ENCODE measurements at places on chromosomes 3 and 15. TPM values are rescaled to one million over a fixed set of nuclear protein-coding genes. Genes with fewer than 3 reads are reported as not detected.

GRCh38 chr15:67409175-67409574 lies 111.8 kb upstream of the C15orf61 start:
- DNase-seq: no peak

The GHRL gene
- 0.19 TPM for total RNA-seq

The RTP1 gene
- not detected for total RNA-seq

The TYRO3 gene
- 3.1 TPM for total RNA-seq

GRCh38 chr3:69442771-69443311 lies 57.0 kb upstream of the FRMD4B start:
- peak; percentile 47 for DNase-seq

The B2M gene
- total RNA-seq: 5,181 TPM

The PATL2 gene
- 11.2 TPM for total RNA-seq

- peak; percentile 43 for DNase-seq
Observed at GRCh38 chr15:52224211-52224610, 33.0 kb upstream of the GNB5 start.

- DNase-seq: no peak
Observed at GRCh38 chr3:71288269-71288930, 295.1 kb downstream of the FOXP1 start.

The MB21D2 gene
- total RNA-seq: 2.5 TPM

GRCh38 chr15:34606545-34606944 lies 23.1 kb upstream of the GOLGA8B start:
- DNase-seq: no peak

DNA sequence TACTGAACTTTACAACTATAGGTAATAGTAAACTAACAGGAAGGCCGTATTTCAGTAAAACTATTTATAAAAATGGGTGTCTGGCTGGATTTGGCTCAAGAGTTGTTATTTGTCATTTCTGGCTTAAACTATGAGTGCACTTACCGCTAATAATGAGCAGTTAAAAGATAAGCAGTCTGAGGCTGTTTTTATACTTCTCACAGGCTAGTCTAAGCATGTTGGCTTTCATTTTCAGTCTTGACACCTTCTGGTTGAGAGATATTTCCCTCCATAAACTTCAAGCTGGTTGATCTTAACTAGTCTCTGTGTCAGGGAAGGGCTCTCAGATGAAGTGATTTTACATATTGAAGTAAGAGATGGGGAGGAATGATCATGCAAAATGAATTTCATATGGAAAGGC lies 96.1 kb downstream of the RSRC1 start:
- DNase-seq: no peak

GRCh38 chr3:190620886-190621608 lies 107.2 kb downstream of the IL1RAP start:
- DNase-seq: no peak

DNA sequence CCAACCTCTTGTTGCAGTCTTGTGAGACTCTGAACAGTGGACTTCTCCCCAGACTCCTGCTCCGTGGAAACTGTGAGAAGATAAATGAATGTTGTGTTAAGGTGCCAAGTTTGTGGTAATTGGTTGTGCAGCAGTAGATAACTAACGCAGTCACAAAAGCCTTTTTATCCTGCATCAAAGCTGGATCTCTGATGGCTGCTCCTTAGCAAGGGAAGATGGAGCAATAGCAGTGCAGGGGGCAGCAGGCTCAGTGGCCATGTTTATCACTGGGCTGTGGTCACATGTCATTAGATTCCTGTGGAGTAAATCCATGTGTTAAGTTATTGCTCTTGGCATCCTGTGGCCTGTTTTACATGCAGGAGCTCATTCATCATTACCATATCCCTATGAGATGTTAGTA lies 13.5 kb downstream of the CMTM7 start:
- DNase-seq: no peak

DNA sequence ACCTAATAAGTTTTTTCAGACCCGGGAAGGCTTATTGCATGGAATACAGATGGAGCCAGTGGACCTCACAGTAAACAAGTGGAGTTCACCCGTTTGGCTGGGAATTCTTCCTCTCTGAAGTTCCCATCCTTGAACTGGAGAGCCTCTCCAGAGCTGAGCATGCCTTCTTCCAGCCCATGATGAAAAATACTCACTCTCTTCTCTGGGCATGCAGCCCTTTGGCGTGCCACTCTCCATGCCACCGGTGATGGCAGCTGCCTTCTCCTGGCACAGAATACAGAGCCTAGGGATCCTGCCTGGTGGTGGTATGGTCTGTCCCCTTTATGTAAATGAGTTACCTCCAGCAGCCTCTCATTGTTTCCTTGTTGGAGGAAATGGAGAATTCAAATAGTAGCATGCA lies 150.8 kb downstream of the LEKR1 start:
- no peak for DNase-seq

The MEX3B gene
- total RNA-seq: 1.3 TPM

GRCh38 chr3:46860017-46860809 lies 3.0 kb downstream of the MYL3 start:
- peak; percentile 55 for DNase-seq

The MYLK gene
- 0.07 TPM for total RNA-seq

GRCh38 chr15:74904190-74904805 lies 2.4 kb downstream of the FAM219B start:
- DNase-seq: no peak

The ZNF502 gene
- 1.8 TPM for total RNA-seq

The MAGEL2 gene
- not detected for total RNA-seq

- no peak for DNase-seq
Observed at GRCh38 chr15:35289024-35289617, 204.0 kb upstream of the NANOGP8 start.

DNA sequence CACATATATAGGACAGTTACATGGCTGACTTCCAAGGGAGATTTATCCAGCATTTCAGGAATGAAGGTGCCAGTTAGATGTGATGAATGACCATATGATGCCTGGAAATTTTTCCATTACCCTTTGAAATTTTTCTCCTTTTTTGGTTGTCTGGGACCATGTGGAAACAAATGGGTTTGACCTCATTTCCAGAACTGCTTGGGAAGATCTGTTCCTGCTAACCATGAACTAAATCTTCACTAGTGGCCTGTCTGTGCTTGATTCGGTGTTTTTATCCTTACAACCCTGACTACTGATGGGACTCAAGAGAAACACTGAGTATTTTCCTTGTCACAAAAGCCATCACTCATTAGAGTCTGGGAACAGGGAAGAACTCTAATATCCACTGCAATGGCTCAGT lies 409.4 kb downstream of the PDCD6IP start:
- DNase-seq: no peak

GRCh38 chr15:55707518-55707917 lies 35.4 kb downstream of the PRTG start:
- DNase-seq: no peak

- DNase-seq: peak; percentile 100
Observed at GRCh38 chr3:133573054-133573628, 345 bp upstream of the CDV3 start.

The PPP1R14D gene
- not detected for total RNA-seq

The UROC1 gene
- total RNA-seq: not detected

The KY gene
- total RNA-seq: not detected

The ABI3BP gene
- total RNA-seq: not detected

DNA sequence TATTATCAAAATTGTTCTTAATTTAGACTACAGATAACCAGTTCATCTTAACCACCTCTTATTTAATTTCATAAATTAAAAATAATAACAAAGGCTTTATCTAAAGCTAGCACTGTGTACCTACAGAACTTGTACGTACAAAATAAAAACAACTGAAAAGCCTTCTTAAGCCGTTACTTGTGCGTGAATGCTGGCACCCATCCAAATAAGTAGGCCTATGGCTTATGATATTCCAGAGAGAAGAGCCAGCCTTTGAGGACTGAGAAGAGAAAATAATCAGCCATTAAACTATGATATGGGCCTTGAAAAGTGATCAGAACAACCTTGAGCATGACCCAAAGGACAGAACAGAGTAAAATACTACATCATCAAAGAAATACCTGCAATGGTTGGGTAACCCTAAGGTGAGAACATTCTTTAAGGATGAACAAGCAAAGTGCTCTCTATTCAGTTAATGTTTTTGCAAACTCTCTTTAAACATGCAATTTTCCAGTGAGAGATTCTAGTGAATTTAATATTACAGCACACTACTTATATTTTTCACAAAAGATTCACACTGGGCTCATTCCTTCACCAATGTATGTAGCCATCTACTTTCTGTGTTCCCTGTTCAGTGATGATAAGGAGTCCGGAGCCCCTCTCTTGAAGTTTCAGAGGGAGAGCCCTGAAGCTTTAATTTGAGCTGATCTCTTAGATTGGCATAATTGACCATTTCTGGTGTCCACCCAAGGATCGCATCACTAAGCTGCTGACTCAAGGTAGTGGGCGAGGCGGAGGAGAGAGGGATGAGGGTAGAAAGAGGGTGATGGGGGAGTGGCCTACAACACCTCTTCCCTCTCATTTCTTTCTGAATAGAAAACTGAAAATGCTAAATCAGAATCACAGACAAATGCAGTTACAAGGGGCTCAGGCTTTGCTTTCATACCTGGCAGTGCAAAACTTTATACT lies 7.7 kb upstream of the ACTC1 start:
- no peak for DNase-seq

GRCh38 chr3:26799679-26800317 lies 177.2 kb downstream of the LRRC3B start:
- DNase-seq: no peak

GRCh38 chr3:132870541-132870940 lies 148.3 kb upstream of the NPHP3 start:
- no peak for DNase-seq

GRCh38 chr3:71129611-71130431 lies 453.7 kb downstream of the FOXP1 start:
- peak; percentile 49 for DNase-seq

The GPR15 gene
- total RNA-seq: 1.1 TPM

The CEP19 gene
- 4.7 TPM for total RNA-seq

The GOLGA6B gene
- not detected for total RNA-seq

- no peak for DNase-seq
Observed at GRCh38 chr15:55766676-55767075, 23.7 kb upstream of the PRTG start.

- no peak for DNase-seq
Observed at GRCh38 chr15:69668039-69668705, 215.6 kb downstream of the RPLP1 start.

The GOLGA6D gene
- total RNA-seq: not detected

The GMPS gene
- 154 TPM for total RNA-seq

DNA sequence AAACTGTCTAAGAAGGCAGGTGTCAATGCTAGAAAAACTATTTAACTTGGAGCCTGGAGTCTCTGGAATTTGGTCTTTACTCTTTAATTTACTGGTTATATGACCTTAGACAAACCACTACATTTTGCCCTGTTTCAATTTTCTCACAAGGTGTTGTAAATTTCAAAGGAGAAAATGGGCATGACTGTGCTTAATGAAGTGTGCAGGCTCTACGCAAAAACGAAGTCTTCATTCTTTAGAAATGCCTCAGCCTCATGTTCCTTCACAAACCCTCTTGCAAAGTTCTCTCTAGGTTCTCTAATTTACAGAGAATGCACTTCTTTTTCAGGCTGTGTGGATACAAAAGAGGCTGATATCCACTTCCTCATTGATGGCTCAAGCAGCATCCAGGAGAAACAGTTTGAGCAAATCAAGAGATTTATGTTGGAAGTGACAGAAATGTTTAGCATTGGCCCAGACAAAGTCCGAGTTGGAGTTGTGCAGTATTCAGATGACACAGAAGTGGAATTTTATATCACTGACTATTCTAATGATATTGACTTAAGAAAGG lies 39.1 kb downstream of the COL6A5 start:
- DNase-seq: no peak

GRCh38 chr15:39388118-39388517 lies 192.8 kb upstream of the THBS1 start:
- no peak for DNase-seq

DNA sequence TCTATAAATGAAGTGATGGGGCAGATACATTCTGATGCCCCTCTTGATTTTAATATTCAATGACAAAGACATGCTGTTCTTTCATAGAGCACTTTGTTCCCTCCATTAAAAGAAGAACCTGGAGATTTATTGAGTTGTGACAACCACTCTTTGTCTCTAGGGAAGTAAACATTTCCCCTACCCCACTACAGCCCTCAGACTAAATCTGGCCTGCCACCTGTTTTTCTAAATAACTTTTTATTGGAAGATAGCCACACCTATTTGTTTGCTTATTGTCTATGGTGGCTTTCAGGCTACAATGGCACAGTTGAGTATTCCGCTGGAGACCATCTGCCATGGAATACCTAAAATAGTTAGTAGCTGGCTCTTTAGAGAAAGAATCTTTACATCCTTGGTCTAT lies 41.2 kb upstream of the ZNF385D start:
- no peak for DNase-seq

DNA sequence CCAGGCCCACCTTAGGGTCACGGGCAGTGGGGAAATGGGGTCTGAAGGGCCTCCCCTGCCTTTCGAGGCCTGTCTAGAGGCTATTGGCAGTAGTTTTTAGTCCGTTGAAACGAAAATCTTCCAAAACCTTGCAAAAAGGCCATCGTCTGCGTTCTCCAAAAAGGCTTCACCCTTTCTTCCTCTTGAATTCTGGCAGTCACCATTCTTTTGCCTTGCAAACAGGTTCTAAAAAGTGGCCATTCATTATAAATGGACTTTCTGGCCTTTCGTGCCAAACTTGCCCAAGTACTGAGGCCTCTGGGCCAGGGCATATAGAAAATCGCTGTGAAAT lies 367 bp upstream of the TARS3 start:
- no peak for DNase-seq

- DNase-seq: peak; percentile 69
Observed at GRCh38 chr15:62153228-62153627, 11.9 kb downstream of the C2CD4B start.

The VWA5B2 gene
- not detected for total RNA-seq

The C15orf39 gene
- 25.1 TPM for total RNA-seq

GRCh38 chr3:132445817-132446216 lies 28.5 kb downstream of the DNAJC13 start:
- no peak for DNase-seq

DNA sequence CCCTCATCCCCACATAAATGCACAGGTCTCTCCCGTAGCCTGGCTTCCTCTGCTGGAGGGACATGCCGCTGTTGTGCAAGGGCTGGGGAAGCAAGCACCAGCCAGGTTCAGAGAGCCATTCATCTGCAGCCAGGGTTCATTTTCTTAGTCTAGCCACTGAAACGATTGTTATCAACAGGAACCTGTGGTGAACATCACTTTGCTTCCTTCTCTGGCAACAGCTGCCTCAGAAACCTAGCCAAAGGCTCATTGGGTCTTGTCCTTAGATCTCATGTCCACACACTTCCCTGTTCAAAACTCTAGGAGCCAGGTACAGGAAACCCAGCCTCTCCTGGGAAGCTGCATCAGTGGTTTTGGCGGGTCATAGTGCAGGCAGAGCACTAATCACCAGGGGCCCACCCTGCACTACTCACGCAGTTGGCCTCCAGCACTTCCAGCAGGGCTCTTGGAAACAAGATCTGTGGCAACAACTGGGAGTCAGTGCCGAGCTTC lies 47.0 kb downstream of the OXNAD1 start:
- peak; percentile 58 for DNase-seq

All from activated CD4-positive, alpha-beta T cell treated with anti-CD3 and anti-CD28 coated beads for 36 hours (primary cell).